Adipose tissue (tissue), 3 donors: ENCODE measurements at places on chromosomes 3 and 15. TPM values are rescaled to one million over a fixed set of nuclear protein-coding genes. Genes with fewer than 3 reads are reported as not detected.

The TLR9 gene
- 0.22 TPM for polyA plus RNA-seq

The ARHGAP31 gene
- polyA plus RNA-seq = 7.4 TPM

The COL6A5 gene
- polyA plus RNA-seq = not detected

The SLC38A3 gene
- polyA plus RNA-seq = 22.0 TPM

The ZIC4 gene
- polyA plus RNA-seq = not detected

The MRPS11 gene
- polyA plus RNA-seq = 31.3 TPM

The RAB27A gene
- polyA plus RNA-seq = 17.8 TPM

The SAMD7 gene
- polyA plus RNA-seq = not detected

The C3orf20 gene
- not detected for polyA plus RNA-seq

The NOX5 gene
- polyA plus RNA-seq = 0.11 TPM

The ZNF770 gene
- 10.5 TPM for polyA plus RNA-seq

The DNAH12 gene
- polyA plus RNA-seq = under 0.01 TPM

The C3orf85 gene
- polyA plus RNA-seq = not detected

The MESP2 gene
- polyA plus RNA-seq = 0.39 TPM

The LARP6 gene
- 67.3 TPM for polyA plus RNA-seq

The CTXN2 gene
- polyA plus RNA-seq = 0.05 TPM

The REC114 gene
- polyA plus RNA-seq = not detected

The PCSK6 gene
- 13.2 TPM for polyA plus RNA-seq

The YEATS2 gene
- polyA plus RNA-seq = 4.8 TPM

The TIGIT gene
- polyA plus RNA-seq = not detected

The ULK3 gene
- 18.1 TPM for polyA plus RNA-seq

The DPP8 gene
- polyA plus RNA-seq = 10.5 TPM

The EFCAB12 gene
- 0.45 TPM for polyA plus RNA-seq

The CFAP91 gene
- 0.85 TPM for polyA plus RNA-seq

The NEIL1 gene
- 19.7 TPM for polyA plus RNA-seq

The LRRC15 gene
- polyA plus RNA-seq = 0.45 TPM

The GCNT3 gene
- 0.45 TPM for polyA plus RNA-seq

The SCAANT1 gene
- polyA plus RNA-seq = not detected

The P2RY14 gene
- 0.14 TPM for polyA plus RNA-seq

The TIPARP gene
- 94.6 TPM for polyA plus RNA-seq

The KNG1 gene
- 0.04 TPM for polyA plus RNA-seq

The CMC1 gene
- 44.8 TPM for polyA plus RNA-seq

The KBTBD13 gene
- polyA plus RNA-seq = not detected

The CAV3 gene
- polyA plus RNA-seq = 0.06 TPM

The SMCO1 gene
- not detected for polyA plus RNA-seq

The ANO10 gene
- 24.2 TPM for polyA plus RNA-seq

The APBA2 gene
- polyA plus RNA-seq = 0.97 TPM

The DPPA2 gene
- not detected for polyA plus RNA-seq

The SLC22A13 gene
- 0.03 TPM for polyA plus RNA-seq
